ENCODE measurements at places on chromosomes 1 and 21. TPM values are rescaled to one million over a fixed set of nuclear protein-coding genes. Genes with fewer than 3 reads are reported as not detected.

GRCh38 chr1:197481101-197481500, 213.0 kb downstream of the CRB1 start:
- no peak for DNase-seq

GRCh38 chr1:226749467-226749866, 10.4 kb upstream of the ITPKB start:
- DNase-seq: no peak

- DNase-seq: no peak
Measured at GRCh38 chr1:218616681-218617080, 271.5 kb downstream of the TGFB2 start.

GRCh38 chr21:44949779-44950198, 10.0 kb downstream of the SLX9 start:
- DNase-seq: peak; percentile 87

The LCA5L gene
- polyA plus RNA-seq: 1.2 TPM

The KRTAP7-1 gene
- not detected for polyA plus RNA-seq

The TNFRSF1B gene
- 14.3 TPM for polyA plus RNA-seq

The CHIA gene
- polyA plus RNA-seq: not detected

GRCh38 chr1:165854101-165854845, 26.9 kb downstream of the UCK2 start:
- DNase-seq: no peak

DNA sequence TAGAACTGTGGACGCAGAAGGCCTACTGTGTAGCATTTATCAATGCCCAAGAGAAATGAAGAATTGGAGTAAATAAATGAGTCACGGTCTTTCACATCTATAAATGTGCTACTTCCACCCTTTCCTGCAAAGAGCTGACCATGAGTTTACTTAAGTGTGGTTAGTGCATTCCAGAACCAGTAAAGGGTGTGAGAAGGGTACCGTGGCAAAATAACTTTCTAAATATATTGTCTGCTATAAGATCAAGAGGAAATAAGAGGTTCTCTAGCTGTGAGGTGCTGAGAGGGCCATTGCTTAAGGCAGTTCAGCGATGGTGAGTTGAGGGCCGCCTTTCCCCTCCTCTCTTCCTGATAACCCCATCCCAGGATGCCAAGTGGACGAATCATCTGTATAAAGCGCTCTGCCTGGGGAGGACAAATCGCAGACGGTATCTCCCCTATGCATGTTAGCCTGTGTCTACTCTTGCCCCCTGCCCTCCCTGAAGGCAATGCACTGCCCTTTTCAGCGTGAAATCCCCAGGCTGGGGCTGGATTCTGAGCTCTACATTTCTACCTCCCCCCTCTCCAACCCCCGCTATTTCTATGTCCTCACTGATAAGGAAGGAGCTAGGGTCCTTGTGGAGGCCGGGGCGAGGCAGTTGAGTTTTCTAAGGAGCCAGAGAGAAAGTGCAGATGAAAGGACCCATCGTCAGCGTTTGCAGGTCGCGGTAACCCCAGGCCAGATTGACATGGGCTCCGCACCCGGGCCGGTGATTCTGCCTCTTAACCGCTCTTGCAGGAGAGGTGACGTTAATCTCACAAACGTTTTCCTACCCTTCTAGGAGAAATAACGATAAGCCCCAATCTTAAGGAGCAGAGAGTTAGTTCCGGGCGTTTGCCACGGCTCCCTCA, 1.5 kb upstream of the NCAM2 start:
- no peak for DNase-seq

The AVPR1B gene
- not detected for polyA plus RNA-seq

- no peak for DNase-seq
Measured at GRCh38 chr1:224554620-224555259, 61.4 kb upstream of the CNIH3 start.

The TSACC gene
- 1.00 TPM for polyA plus RNA-seq

DNA sequence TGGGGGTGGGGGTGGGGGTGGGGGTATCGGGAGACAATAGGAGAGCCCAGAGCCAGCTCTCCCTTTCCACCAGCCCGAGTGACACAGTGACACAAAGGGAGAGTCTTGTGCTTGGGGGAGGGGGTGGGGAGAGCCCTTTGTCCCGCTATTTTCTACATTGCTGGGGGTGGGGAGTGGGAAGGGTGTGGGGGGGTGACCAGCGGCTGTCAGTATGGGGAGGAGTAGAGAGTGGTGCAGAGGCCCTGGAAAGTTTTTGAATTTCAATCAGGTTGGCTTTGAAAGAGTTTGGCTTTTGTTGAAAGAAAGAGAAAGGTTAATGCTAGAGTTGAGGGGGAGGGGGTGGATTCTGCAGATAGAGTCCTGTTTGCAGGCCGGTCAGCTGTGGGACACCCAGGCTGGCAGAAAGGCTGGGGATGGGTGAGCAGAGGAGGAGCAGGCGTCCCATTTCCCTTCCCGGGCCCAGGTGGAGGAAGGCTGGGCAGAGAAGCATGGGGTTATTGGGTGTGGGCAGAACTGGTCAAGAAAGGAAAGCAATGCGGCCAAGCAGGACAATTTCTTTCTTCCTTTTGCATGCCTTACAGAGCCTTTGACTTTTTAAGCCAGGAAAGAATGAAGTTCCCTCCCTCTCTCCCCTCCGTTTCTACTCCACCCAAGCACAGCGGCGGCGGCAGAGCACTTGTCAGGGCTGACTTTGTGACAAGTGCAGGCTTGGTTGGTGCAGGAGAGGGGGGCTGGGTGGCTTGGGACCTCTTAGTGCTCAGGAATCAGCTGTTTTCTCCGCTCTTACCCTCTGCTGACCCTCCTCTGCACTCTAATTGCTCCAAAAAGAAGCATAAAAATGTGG, 96.2 kb downstream of the RNF220 start:
- no peak for DNase-seq

DNA sequence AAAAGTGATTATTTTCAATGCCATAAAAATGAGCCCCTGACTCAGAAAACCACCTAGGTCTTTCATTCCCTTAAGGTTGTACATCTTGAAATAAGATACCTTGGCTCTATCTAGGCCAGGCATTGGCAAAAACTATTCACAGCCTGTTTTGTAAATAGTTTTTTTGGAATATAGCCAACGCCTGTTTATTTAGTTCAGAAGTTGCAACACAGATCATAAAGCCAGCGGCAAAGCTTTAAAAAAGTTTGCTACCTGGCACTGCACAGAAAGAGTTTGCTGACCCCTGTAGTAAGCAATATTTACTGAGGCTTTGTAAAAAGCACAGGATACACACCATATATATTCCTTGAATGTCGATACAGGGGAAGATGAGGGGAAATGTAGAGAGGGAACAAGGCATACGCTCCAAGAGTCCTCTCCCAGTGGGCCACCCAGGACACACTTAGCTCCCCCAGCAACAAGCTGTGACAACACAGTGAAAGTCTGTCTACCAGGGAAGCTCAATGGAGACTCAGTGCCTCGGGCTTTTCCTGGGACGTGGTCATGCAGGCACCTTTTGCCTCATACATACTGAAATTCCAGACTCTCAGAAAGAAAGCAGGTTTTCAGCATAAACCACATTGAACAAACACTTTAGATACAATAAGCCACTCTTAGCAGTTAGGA, 20.5 kb downstream of the TARBP1 start:
- no peak for DNase-seq

- DNase-seq: no peak
Measured at GRCh38 chr1:147545133-147545532, 3.8 kb downstream of the BCL9 start.

The TOE1 gene
- polyA plus RNA-seq: 13.5 TPM

DNA sequence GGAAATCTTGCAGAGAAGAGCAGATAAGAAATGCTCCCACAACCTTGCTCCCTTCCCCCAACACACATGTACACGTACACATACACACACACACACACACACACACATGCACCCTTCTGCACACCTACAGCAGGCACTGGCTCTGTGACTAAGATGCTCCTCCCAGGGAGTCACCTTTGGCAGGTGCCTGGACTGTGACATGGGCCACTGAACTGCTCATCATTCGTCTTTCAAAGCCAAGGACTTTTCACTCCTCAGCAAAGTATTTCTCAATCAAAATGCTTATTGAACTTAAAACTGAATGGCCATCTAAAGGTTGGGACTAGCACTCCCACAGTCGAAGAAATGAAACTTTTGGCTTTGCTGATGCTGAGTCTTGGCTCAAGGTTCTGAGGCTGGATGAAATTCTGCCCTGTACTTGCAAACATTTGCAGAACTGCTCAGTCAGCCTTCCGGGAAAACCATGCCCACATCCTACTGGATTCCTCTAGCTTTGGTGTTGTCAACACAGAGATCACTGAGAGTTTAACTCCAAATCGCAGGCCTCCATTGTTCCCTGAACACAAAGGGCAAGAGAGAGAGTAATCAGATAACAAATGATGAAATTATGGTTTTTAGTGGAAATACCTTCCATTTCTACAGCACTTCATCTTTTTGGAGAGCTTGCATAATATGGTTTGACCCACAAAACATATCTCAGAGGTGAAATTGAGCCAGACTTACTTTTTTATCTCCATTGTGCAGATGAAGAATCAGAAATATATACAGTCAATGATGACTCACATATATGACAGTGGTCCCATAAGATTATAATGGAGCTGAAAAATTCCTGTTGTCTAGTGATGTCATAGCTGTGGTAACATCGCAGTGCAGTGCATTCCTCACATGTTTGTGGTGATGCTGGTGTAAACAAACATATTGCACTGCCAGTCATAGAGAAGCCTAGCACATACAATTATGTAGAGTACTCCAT, 72.4 kb upstream of the BCAR3 start:
- DNase-seq: no peak

- DNase-seq: no peak
Measured at GRCh38 chr1:209134001-209134400, 449.5 kb upstream of the CAMK1G start.

The ZNF593OS gene
- polyA plus RNA-seq: not detected

DNA sequence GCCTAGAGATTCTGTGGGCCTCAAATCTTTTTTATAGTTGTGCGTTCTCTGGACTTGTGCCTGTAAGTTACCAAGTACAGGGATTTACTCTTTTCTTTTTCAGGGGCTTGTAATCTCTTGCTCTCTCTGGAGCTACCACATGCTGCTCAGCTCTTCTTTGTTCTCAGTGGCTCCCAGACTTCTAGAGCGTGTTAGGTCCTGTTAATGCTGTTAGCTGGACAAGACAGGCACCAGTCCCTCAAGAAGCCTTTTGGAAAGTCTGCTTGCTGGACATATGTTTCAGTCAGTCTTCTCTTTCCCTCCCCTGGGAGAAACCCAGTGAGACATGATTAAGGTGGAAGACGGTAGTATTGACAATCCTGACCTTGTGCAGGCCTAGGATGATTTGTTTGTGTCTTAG, 29.4 kb downstream of the KCNK2 start:
- no peak for DNase-seq

DNA sequence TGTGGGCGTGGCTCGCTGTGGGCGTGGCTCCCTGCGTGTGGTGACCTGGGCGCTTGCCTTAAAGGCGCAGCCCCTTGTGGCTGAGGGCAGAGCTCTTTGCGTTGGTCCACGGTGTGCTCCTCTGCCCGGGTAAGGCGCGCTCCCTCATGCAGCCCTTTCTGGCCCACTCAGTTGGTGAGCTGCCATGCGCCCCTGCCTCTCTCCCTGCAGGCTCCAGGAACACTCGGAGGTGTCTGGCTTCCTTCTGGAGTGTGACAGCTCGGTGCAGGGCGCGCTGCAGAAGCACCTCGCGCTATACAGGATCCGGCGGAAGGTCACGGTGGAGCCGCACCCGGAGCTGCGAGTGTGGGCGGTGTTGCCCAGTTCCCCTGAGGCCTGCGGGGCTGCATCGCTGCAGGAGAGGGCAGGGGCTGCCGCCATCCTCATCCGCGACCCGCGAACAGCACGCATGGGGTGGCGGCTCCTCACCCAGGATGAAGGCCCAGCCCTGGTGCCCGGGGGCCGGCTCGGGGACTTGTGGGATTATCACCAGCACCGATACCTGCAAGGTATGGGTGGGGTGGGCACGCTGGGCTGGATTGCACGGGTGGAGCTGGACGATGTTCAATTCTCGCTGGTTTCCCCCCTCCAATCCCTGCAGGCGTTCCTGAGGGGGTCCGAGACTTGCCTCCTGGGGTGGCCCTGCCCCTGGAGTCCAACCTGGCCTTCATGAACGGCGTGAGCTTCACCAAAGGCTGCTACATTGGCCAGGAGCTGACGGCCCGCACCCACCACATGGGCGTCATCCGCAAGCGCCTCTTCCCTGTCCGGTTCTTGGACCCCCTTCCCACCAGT, 9.1 kb downstream of the IBA57 start:
- no peak for DNase-seq

DNA sequence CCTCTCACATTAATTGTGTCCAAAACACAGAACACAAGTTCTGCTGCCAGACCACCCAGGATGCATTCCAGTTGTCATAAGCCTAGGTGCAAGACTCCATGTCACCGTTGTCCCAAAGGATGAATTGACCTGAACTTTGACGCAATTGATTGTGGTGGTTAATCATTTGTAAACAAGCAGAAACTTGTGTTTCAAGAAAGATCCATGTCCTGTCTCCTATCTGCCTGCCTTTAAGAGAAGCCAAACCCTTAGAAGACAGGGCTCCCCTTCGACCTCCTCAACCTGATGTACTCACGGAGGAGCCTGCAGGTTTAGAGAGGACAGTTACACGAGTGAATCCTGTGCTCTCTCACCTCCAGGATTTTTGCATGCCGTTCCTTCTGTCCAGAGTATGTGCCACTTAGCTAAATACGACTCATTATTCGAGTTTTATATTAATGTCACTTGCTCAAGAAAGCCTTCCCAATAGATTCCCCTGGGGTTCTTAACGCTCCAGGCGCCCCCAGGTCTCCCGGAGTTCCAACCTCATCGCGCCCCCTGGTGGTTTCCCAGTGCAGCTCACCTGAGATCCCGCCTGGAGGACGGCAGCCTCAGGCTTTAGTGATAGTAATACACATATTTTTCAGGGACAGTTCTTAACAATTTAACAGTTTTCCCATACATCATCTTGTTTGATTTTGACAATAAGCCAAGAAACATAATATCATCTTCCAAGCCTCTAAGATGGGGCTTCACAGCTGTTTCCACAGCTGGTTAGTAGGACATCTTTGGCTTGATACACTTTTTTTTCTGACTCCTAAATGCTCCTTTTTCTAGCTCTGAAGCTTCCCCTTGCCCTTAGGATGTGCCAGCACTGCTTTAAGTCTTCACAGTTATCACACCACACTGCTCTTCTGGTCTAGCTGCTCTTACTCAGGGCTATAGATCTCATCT, 2.4 kb upstream of the C8B start:
- DNase-seq: no peak

The FALEC gene
- polyA plus RNA-seq: 0.51 TPM

DNA sequence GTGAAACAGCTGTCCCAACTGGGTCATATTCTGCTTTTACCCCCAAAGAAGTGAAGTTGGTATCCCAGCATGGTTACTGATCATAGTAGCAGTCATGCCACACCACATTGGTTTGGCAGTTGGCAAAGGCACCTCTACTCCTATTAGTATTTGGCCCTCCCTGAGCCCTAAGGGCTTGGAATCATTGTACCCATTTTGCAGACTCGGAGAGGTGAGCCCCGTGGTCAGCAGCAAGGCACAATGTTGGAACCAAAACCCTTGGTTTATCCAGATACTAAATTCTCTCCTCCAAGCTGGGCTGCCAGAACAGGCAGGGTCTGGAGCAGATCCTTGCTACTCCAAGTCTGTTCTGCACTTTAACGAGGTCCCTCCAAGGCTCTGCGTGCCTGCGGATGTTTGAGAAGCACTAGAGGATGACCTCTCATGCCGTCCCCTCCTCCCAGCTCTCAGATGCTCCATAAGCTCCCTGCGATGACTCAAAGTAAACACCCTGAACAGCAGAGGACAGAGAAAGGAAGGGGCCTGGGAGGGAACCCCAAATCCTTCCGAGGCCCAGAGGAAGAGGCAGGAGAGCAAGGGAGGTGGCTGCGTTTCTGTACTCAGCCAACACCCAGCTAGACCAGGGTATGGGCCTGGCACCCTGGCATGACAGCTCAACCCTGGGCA, 89.3 kb downstream of the PAX7 start:
- no peak for DNase-seq

All from ovary (tissue), 10 donors.